ENCODE measurements at places on chromosomes 11 and 22.
A peak's percentile ranks its signal among the peaks of the same experiment; 100 is the strongest.

DNA sequence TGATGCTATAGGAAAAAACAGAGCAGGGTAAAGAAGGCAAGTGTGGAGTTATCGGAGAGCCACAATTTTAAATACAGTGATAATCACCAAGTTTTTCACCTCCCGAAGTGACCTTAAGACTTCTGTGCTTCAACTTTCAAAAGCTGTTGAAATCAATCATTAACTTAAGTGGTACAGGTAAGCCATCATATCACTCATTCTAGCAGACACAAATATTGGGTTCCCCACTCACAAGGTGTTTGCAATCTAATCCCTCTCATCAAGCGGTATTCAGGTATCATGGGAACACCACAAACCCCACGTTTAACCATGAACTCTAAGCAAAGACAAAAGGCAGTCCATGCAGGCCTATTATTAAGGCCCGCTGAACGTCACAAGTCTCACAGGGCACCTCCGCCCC, 26.8 kb downstream of the LARGE1 start:
- no peak for DNase-seq
- H3K36me3 ChIP-seq, result no peaks in the 10 kb centered on the region
- no peaks in the 10 kb centered on the region for H3K27me3 ChIP-seq
- H3K4me3 ChIP-seq, result no peak overlapping the region

GRCh38 chr11:70019576-70020011, 58.5 kb upstream of the ANO1 start:
- no peak overlapping the region for H3K4me3 ChIP-seq
- H3K27ac ChIP-seq, result no peak overlapping the region
- no peak for DNase-seq
- H3K27me3 ChIP-seq, result peaks cover 20% of the 10 kb centered on the region
- no peaks in the 10 kb centered on the region for H3K4me1 ChIP-seq
- H3K36me3 ChIP-seq, result peaks cover 3% of the 10 kb centered on the region

GRCh38 chr11:130815956-130816355, 100.3 kb downstream of the SNX19 start:
- H3K4me1 ChIP-seq, result no peaks in the 10 kb centered on the region
- H3K27me3 ChIP-seq, result peaks cover 69% of the 10 kb centered on the region
- DNase-seq, result no peak
- H3K36me3 ChIP-seq, result no peaks in the 10 kb centered on the region
- no peak overlapping the region for H3K4me3 ChIP-seq
- no peak overlapping the region for H3K27ac ChIP-seq

GRCh38 chr11:27459191-27459590, 13.4 kb downstream of the LGR4 start:
- H3K36me3 ChIP-seq, result no peaks in the 10 kb centered on the region
- no peak overlapping the region for H3K27ac ChIP-seq
- H3K27me3 ChIP-seq, result peaks cover 7% of the 10 kb centered on the region
- no peaks in the 10 kb centered on the region for H3K4me1 ChIP-seq
- DNase-seq, result no peak

DNA sequence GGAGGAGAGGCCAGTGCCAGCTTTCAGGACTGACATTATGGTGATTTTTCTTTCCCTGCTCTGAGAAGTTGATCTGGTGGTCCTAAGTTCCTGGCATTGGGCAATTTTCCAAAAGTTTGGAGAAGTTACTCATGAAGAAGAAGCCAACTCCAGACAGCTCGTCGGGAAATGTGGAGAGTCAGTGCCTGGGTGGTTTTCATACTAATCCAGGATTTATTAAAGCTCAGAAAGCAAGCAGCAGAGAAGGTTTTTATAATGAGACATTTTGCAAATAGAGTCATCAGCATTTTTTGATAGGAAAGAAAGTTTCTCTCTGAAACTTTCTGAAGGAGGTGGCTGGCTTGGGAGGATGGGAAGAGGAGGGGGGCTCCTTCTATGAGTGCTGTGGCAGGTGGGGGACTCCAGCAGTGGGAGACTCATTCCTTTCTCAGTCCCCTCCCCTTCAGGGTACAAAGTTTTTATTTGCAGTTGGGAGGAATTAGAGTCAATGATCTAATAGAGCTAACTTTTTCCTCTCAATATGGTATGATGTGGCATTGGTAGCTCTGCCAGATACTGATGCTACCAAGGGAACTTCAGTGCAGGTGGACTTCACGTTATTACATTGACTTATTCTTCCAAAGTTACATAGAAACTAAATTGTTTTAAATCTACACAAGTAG, 55.4 kb downstream of the LIF start:
- H3K4me1 ChIP-seq, result peaks cover 25% of the 10 kb centered on the region
- no peaks in the 10 kb centered on the region for H3K36me3 ChIP-seq
- peak overlapping the region; percentile 54 for H3K27ac ChIP-seq
- DNase-seq, result no peak

- no peak for DNase-seq
- H3K36me3 ChIP-seq, result peaks cover 4% of the 10 kb centered on the region
- peaks cover 40% of the 10 kb centered on the region for H3K4me1 ChIP-seq
Measured at GRCh38 chr11:47387944-47388696, 9.8 kb upstream of the SPI1 start.

DNA sequence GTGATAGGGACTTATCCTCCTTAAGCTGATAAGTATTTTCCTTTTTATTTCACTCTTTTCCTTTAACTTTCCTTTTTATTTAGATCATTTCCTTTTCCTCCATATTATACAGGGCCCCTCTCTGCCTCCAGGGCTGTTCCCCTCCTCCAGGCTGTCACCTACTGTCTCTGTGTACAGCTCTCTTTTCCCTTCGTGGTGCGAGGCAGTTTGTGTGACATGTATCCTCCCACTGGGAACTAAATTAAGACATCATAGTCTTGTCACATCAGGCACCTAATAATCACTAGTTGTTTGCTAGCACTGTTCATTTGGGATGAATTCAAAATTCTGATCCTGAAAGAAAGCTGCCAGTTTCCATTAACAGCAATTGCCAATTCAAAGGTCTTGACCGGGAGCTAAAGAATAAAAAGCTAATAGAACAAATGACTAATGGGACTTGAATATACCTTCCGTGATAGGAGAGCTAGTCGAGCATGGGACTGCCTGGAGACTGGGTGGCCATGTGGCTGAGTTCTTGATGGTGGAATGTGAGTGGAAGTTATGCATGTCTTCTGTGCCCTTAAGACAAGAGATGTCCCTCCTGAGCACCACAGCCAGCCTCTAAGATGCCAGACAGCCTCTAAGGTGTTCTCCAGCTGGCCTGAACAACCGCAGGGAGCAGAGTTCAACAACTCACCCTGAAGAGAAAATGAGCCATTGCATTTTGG, 77.7 kb upstream of the LRRC55 start:
- no peaks in the 10 kb centered on the region for H3K27me3 ChIP-seq
- H3K4me1 ChIP-seq, result no peaks in the 10 kb centered on the region
- H3K4me3 ChIP-seq, result no peak overlapping the region

DNA sequence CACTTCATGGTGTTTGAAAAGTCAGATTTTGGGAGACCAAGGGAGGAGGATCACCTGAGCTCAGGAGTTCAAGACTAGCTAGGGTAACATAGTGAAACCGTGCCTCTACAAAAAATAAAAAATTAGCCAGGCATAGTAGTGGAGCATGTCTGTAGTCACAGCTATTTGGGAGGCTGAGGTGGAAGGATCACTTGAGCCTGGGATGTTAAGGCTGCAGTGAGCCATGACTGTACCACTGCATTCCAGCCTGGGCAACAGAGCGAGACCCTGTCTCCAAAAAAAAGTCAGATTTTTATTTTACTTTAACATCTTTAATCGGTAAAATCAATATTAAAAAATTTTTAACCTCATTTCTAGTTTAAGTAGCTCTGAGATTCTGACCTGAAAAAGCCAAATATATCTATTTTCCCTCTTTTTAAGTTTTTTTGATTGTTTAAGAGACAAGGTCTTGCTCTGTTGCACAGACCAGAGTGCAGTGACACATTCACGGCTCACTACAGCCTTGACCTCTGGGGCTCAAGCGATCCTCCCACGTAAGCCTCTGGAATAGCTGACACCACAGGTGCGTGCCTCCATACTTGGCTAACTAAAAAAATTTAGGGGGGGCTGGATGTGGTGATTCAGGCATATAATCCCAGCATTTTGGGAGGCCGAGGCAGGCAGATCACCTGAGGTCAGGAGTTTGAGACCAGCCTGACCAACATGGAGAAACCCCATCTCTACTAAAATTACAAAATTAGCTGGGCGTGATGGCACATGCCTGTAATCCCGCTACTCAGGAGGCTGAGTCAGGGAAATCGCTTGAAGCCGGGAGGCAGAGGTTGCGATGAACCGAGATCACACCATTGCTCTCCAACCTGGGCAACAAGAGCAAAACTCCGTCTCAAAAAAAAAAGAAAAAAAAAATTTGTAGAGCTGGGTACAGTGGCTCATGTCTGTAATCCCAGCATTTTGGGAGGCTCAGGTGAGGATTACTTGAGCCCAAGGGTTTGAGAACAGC, 48.4 kb downstream of the SFI1 start:
- no peaks in the 10 kb centered on the region for H3K4me1 ChIP-seq
- H3K27ac ChIP-seq, result no peak overlapping the region
- peaks cover 49% of the 10 kb centered on the region for H3K36me3 ChIP-seq
- no peak for DNase-seq
- H3K4me3 ChIP-seq, result no peak overlapping the region
- H3K27me3 ChIP-seq, result no peaks in the 10 kb centered on the region

DNA sequence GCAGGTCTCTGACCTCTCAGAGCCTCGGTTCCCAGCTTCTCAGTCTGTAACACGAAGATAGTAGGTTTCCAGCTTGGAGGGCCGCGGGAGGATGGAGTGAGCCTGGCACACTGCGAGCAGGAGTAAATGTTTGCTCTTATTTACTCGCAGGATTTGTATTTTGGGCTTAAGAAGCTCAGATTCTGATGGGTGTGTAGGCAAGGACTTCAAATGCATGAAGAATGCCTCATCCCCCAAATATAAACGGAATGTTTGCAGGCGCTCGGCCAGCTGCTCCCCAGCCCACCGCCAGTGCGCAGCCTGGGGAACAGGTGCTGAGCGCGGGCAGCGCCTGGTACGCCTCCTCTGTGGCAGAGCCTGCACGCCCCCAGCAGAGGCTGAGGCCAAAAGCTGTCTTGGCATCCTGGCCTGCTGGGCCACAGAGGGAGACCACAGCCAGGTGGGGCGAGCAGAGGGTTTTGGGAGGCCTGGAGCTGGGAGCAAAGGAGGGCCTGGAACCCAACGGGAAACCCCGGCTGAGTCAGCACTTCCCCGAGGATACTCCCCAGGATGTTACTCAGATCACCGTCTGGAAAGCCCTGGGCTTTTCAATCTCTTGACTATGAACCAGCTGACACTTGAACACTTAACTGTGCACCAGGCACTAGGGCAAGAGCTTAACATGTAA, 9.4 kb downstream of the EHD1 start:
- DNase-seq, result no peak
- peaks cover 98% of the 10 kb centered on the region for H3K36me3 ChIP-seq
- peak overlapping the region; percentile 85 for H3K4me3 ChIP-seq
- H3K27ac ChIP-seq, result peak overlapping the region; percentile 93
- peaks cover 80% of the 10 kb centered on the region for H3K4me1 ChIP-seq
- no peaks in the 10 kb centered on the region for H3K27me3 ChIP-seq

DNA sequence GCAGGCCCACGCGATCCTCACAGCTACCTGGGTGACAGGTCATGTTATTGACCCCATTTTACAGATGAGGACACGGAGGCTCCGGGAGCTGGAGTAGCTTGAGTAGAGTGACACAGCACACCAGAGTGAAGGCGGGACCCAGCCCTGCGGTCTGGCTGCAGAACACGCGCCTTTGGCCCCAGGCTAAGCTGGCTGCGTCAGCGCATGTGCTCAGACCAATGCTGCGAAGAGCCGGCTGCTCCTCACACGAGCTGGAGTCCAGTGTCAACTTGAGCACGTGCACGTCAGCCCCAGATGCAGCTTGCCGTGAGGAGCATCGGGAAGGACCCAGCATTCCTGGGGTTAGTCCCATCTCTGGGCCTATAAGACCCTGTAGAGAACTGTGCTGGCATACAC, 49.9 kb downstream of the SCUBE1 start:
- H3K36me3 ChIP-seq, result no peaks in the 10 kb centered on the region
- H3K27me3 ChIP-seq, result no peaks in the 10 kb centered on the region
- H3K4me3 ChIP-seq, result no peak overlapping the region
- H3K4me1 ChIP-seq, result peaks cover 3% of the 10 kb centered on the region
- DNase-seq, result no peak

DNA sequence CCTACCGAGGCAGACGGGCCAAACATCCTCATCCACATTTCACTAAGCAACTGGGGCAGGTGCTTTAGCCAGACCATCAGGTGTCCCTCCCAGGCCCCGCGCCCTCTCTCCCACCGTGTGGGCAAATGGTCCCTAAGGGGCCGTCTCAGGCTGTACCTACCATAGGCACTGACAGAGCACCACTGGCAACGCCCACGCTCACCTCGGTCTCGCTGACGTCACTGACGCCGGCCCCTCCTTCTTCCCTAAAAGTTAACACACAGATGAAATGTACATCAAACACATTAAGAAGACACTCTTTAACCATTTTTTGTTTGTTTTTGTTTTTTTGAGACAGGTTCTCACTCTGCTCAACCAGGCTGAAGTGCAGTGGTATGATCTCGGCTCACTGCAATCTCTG, 9.4 kb downstream of the TTLL1 start:
- peak overlapping the region; percentile 46 for H3K27ac ChIP-seq
- no peak for DNase-seq
- peaks cover 19% of the 10 kb centered on the region for H3K4me1 ChIP-seq
- H3K36me3 ChIP-seq, result peaks cover 10% of the 10 kb centered on the region
- no peaks in the 10 kb centered on the region for H3K27me3 ChIP-seq
- no peak overlapping the region for H3K4me3 ChIP-seq

- peaks cover 6% of the 10 kb centered on the region for H3K27me3 ChIP-seq
- no peak overlapping the region for H3K4me3 ChIP-seq
- H3K4me1 ChIP-seq, result peaks cover 12% of the 10 kb centered on the region
- H3K27ac ChIP-seq, result no peak overlapping the region
- peaks cover 2% of the 10 kb centered on the region for H3K36me3 ChIP-seq
Measured at GRCh38 chr22:39283322-39284141, 35.9 kb downstream of the RPL3 start.

DNA sequence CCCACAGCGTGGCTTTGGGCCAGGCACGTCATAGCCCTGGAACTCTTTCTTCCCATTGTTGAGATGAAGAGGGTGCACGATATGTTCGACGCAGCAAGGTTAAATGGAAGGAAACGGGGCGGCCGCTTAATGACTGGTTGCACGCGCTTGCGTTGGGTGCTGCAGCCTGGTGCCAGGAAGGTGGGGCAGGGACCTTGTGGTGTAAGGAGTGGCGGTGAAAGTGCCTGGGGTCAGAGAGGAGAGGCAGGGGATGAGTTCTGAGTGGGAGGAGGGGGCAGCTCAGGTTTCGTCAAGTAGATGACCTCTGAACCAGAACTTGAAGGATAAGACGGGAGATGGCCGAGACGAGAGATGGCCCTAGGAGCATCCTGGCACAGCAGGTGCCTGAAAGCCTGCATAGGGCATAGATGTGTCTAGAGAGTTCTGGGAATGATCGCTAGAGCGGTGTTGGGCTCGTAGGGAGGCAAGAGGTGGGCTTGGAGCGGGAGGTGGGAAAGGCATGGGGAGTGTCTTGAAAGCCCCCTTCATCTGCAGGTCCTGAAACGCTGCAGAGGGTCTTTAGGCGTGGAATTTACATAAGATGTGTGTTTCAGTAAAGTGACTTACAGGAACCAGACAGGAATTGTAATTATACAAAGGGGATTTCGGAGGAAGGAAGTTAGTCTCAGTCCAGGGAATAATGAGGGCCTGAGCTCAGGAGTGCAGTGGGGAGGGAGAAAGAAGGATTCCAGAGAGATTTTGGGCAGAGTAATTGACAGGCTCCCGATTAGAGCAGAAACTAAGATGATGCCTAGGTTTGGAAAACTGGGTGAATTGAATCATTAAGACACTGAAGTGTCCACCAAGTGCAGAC, 43.2 kb upstream of the CLDN5 start:
- H3K27ac ChIP-seq, result no peak overlapping the region
- H3K4me1 ChIP-seq, result no peaks in the 10 kb centered on the region
- H3K36me3 ChIP-seq, result no peaks in the 10 kb centered on the region
- no peak for DNase-seq
- H3K4me3 ChIP-seq, result no peak overlapping the region
- H3K27me3 ChIP-seq, result peaks cover 12% of the 10 kb centered on the region

- no peak overlapping the region for H3K27ac ChIP-seq
- no peaks in the 10 kb centered on the region for H3K36me3 ChIP-seq
- H3K4me3 ChIP-seq, result no peak overlapping the region
- H3K27me3 ChIP-seq, result peaks cover 45% of the 10 kb centered on the region
Measured at GRCh38 chr22:48209473-48210197, 1447.2 kb downstream of the TBC1D22A start.
